SHP77 (cell line): ENCODE measurements at places on chromosomes 7 and 10.

- no peak for DNase-seq
Measured at GRCh38 chr7:3003936-3004335, 39.7 kb downstream of the CARD11 start.

GRCh38 chr7:50069613-50070012, 23.4 kb downstream of the ZPBP start:
- DNase-seq, result no peak

- DNase-seq, result no peak
Measured at GRCh38 chr10:69579464-69580060, 6.3 kb upstream of the NEUROG3 start.

DNA sequence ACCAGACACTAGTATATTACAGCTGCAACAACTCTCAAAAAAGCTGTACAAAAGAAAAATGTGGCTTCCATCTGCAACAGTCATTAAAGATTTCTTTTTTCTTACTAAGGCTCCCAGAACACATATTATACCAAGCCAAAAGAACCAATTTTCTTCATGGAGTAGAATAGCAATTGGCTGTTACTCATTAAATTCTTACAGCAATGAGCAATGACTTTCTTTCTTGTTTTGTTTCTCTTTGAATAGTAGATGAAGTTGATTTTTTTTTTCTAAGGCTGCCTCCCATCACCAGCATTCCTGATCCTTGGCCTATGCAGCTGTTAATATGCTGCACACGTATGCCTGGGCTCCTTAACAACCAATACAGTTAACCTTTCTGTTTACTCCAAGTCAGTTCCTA, 36.6 kb upstream of the SPOCK2 start:
- DNase-seq, result no peak

- DNase-seq, result no peak
Measured at GRCh38 chr7:120060281-120060680, 212.7 kb upstream of the KCND2 start.

- no peak for DNase-seq
Measured at GRCh38 chr10:71077796-71078453, 134.4 kb upstream of the UNC5B start.

DNA sequence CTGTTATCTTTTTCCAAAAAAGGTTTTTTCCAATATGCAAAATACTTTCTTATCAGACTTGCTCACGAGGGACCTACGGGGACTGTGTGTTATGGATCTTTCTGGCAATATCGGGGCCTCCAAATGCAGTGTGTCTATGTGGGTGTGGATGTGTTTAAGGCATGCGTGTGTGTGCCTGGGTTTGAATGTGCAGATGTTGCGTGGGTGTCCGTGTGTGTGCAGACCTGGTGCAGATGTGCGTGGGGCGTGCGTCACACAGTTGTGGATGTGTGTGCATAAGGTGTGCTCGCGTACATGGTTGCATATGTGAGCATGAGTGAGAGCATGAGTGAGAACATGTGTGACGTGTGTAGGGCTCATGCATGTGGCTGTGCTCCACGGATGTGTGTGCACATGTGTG, 19.7 kb downstream of the NKX6-2 start:
- DNase-seq, result no peak

GRCh38 chr10:118805146-118805545, 50.4 kb upstream of the CACUL1 start:
- DNase-seq, result no peak

DNA sequence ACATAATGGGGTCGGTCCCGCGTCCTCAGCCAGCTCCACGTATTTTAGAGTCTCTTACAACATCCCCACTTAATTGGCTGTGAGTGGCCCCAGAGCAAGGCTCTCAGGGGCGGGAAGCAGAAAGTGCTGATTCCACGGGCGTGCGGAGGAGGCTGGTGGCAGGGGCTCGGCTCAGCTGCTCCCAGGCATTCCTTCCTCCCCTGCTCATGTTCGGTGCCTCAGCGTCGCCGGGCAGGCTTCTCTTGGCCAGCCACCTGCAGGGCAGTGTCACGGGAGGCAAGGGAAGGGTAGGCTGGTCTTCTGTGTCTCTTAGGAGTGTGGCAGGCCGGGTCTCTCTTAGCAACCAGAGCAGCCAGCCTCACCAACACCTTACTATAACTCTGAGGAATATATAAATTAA, 33.8 kb downstream of the IL15RA start:
- DNase-seq, result no peak

DNA sequence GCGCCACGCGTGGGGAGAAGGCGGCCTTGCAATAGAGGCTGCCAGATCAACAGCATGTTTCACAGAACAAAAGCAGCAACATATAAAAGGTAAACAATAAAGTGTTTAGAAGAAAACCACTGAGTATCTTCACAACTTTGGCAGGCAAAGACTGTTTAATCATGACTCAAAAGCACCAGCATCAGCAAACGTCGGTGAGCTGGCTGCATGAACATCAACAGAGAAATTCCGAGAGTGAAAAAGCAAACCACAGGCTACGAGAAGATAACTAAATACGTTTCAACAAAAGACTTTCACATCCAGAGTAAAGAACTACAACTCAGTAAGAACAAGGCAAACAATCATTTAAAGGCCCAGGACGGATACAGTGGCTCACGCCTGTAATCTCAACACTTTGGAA, 172.0 kb downstream of the MAD1L1 start:
- no peak for DNase-seq
